ENCODE measurements at places on chromosomes 3 and 15.
A peak's percentile ranks its signal among the peaks of the same experiment; 100 is the strongest.

GRCh38 chr3:194584866-194585265, 48.4 kb downstream of the TMEM44 start:
- no peak for DNase-seq

- DNase-seq: no peak
Observed at GRCh38 chr3:23888617-23889228, 28.1 kb downstream of the NKIRAS1 start.

- DNase-seq: no peak
Observed at GRCh38 chr15:25847051-25847450, 16.1 kb downstream of the ATP10A start.

DNA sequence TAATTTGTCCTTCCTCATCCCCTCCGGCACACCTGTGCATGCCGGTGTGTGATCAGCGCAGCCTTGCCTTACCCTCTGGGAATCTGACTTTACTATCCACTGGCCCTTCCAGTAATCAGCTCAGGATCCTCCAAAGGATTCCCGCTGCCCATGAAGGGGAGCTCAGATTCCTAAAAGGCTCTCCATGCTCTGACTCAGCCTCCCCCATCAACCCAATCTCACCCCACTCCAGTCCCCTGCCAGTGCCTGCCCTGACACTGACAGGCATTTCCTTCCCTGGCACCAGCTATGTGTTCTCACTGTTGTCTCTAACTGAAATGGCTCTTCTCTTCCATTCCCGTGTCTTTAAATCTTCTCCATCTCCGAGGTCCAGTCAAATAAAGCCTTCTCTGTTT, 7.3 kb upstream of the BCL2A1 start:
- DNase-seq: no peak

GRCh38 chr15:93707751-93708150, 523.6 kb upstream of the MCTP2 start:
- no peak for DNase-seq

- DNase-seq: no peak
Observed at GRCh38 chr3:151483961-151484520, 23.2 kb upstream of the IGSF10 start.

DNA sequence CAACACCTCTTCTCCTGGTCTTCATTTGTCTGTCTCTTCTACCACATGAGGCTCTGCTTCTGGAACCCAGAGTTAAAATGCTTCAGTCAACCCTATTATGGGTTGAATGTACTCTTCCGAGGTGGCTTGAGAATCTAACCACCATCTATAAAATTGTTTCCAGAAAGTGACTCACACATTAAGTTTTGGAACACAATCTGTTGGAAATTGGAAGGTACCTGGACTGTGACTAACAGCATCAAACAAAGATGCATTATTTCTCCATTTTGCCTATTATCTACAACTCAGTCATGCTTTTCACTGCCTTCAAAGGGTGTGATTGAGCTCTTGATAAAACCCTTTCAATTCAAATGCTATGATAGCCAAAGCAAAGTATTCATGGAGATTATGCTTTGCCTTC, 499.0 kb upstream of the SEMA6D start:
- DNase-seq: no peak

GRCh38 chr3:155608228-155608920, 136.5 kb downstream of the PLCH1 start:
- DNase-seq: no peak

- DNase-seq: no peak
Observed at GRCh38 chr3:156751461-156752025, 74.6 kb upstream of the LEKR1 start.

- no peak for DNase-seq
Observed at GRCh38 chr3:131645638-131646037, 142.9 kb upstream of the MRPL3 start.

DNA sequence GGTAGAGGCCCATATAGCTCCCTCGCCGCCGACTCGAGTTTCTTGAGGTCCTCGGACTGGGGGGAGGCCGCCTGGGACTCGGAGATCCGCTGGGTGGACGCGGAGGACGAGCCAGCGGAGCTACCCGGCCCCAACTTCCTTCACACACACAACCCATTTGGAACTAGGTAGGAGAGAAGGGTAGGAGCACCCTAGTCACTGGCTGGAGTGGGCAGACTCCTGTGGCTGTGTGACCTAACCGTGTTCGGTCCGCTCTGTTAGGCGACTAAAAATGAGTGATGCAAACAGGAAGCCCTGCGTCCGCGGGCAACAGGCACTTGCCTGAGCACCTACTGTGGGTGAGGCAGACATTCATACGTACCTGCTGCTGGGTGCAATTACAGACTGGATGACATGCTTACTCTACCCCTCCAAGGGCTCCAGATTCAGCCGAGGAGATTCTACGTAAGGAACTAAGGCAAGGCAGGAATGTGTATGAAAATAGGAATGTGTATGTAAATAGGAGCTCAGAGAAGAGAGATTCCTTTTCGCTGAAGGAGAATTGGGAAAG, 4.6 kb upstream of the SIN3A start:
- DNase-seq: peak; percentile 21

DNA sequence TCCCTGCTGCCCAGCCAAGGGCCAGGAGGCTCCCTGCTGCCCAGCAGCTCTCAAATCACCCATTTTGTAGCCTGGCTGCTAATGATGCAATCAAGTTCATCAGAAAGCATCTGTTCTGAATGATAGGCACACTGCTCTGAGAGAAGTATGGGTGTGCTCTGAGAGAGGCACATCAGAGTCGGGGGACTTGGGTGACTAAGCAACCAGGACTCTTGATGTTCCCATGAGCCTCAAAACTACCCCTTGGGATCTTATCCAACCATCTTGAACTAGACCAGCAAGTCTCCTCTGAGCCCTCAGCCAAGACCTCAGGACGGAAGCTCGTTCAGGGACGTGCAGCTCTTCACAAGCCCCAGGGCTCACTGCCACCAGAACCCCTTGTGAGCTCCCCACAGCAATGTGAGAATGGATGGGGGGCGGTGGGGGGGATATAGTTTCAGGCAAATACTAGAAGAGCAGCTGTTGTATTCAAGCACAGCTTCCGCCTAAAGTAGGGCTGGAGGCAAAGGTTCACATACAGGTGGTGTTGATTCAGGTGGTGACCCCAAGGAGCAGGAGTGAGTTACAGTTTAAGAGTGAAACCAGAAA, 52.2 kb upstream of the HES1 start:
- DNase-seq: no peak

DNA sequence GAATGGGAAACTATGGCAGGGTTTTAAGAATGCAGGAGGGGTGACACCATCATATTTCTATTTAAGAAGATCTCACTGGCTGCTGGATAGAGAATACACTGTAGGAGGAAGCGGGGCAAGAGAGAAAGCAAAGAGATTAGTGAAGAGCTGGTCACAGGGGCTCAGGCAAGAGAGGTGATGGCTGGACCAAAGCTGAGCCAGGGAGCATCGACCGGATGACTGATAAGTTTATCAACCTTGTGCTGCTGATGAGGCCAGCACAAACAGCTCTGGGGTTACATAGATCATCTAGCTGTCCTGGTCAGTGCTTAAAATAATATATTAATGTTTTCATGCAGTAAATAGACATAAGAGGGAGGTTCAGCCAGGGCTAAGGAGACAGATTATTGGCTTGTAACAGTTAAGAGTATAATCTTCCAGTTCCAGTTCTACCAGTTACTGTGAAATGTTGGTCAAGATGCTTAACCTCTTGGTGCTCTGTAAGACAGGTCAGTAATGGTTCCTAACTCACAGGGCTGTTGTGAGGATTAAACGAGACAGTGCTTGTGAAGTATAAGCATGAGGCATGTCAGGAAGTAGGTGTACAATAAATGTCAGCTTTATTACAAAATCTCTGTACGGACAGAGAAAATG, 201.0 kb upstream of the FEZF2 start:
- no peak for DNase-seq

GRCh38 chr3:102141928-102142239, 292.6 kb downstream of the NFKBIZ start:
- no peak for DNase-seq

GRCh38 chr3:62638316-62638715, 236.9 kb downstream of the CADPS start:
- no peak for DNase-seq

DNA sequence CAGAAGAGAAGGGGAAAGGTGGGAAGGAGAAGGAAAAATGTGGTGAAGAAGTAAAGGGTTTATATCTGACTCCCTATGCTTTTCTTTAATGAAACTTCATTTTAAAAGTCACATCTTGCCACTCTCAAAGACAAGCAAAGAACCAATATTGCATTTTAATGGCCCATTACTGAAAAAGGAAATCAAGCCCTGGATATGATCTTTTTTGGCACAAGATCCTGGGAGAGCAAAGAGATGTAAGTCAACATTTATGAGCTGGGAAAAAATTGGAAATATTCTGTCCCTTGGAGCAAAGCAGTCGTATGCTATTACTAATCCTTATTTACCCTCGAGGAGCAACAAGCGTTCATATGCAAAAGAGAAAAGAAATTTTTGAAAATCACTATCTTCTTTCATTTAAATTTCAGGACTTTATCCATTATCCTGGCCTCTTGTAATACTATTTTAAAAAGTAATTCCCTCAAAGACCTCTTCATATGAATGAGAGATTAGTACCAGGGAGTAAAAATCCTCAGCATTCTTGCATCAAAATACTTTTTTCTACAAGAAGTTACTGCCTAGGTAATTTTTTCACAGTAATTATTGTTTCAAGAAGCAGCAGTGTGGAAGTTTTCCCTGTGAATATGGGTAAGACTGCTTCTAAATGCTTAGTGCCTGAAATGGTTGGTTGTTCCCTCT, 435.3 kb upstream of the PDZRN3 start:
- DNase-seq: no peak

GRCh38 chr3:191262650-191263049, 63.6 kb downstream of the OSTN start:
- DNase-seq: no peak

DNA sequence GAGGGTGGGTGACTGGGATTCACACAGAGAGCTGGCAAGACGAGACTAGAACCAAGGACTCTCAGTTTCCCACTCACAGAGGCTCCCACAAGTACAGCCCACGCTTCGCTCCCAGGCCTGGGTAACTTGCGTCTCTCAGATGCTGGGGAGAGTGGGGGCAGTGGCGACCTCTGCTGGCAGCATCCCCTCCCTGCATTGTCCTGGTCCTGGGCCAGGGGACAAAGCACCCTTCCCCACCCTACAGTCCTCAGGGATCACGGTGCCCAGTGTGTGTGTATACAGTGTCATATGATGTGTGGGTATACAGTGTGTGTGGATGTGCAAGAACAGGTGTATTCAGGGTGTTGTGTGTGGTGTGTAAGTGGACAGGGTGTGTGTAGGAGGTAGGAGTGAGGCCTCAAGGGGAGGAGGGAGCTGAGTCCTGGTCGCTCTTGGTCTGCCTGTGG, 12.8 kb downstream of the VILL start:
- DNase-seq: no peak

DNA sequence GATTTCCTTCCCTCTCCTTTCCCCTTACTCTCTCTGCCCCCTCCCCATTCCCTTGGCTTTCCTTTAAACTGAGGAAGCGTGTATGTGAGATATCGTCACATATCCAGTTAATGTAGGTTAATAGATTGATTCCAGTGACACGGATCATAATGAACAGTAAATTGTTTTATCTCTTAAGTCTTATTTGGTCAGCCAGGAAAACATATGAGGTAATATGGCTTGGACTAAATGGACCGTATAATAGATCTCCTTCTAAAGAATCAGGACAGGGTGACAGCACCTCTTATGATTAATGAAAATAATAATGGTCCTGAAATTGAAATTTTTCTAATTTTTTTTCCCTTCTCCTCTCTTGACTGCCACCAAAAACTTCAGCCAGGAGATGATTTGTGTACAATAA, 779.8 kb upstream of the NR2F2 start:
- DNase-seq: no peak

GRCh38 chr15:90819850-90820249, 48.5 kb upstream of the FURIN start:
- DNase-seq: no peak

GRCh38 chr3:194584320-194584776, 48.9 kb downstream of the TMEM44 start:
- no peak for DNase-seq

DNA sequence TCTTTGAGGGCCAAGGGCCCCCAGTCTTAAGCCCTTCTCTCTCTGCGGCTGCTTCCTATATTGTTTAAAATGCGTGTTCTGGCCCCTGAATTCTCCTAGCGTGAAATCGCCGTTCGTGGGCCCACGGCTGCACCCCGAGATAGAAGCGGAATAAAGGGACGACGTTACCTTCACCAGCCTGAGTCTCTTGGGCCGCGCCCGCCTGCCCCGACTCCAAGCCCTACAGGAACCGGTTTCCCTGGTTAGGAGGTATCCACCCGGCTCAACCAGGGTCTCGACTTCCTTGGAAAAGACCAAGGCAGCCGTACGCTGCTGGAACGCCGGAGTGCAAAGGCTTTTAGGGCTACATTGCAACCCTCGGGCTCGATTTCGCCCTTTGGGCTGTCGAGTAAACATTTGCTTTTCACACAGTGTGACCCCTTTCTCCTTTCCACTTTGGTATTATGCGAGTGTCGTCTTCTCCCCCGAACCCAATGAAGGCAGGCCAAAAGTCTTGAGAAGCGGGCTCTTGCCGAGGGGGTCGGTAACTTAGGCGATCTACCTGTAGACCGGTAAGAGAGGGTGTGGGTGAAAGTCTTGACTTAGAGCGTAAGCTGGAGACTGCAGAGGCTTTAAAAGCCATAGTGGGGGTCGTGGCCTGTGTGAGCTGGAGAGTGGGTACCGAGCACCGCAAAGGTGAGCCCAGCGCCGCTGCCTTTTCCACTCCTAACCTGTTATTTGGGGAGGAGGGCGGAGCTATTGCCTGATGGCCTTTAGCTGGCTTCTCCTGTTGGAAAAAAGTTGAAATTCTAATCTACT, 2.0 kb downstream of the TRIM71 start:
- no peak for DNase-seq

DNA sequence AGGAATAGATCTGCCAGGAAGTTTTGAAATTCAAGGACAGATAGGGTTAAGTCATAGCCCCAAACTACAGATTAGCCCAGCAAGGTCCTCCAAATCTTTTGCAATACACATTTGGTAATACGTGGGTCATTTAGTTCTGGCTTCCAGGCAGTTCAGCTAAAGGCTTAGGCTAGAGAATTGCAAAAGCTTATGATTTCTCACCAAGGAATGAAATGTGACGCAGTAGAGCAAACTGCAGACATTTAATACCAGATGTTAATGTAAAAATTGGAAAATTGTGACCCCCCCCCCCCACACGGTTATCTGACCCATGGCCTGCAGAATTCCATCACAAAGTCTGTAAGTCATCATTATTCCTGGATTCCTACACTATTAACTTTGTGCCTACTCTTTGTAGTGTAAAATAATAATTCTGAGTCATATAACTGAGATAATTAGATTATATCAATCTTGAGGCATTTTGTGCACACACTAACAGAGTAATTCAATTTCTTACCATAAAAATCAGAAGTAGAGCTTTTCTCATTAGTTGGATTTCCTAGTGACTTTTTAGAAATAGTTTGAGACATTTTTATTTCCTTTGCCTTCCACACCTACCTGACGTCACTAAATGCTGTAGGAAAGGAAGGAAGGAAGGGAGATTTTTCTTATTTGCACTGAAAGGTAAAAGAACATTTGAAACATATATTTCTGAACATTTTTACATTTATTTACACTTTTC, 235.2 kb downstream of the DTWD1 start:
- DNase-seq: no peak

DNA sequence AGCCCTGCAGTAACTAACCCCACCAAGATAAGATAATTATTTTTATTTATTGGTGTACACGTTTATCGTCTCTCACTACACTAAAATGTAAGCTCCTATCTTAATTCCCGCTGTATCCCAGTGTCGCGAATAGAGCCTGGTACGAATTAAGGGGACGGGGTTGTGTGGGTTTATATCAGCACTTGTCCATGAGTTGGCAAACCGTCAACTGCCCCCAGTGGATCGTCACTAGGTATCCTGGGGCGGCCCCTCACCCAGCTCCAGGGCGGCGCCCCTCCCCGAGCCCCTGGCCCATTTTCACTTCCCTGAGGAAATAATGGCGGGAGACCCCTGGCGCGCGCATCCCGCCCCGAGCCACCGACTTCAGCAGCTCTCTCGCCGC, 465 bp downstream of the RUVBL1 start:
- DNase-seq: no peak

Data from stimulated activated CD8-positive, alpha-beta memory T cell treated with anti-CD3 and anti-CD28 coated beads, Interleukin-12 subunit alpha, Interleukin-12 subunit beta, amount 100 ng/mL, for 1 hour (primary cell).